ENCODE measurements at places on chromosomes 1 and 21. TPM values are rescaled to one million over a fixed set of nuclear protein-coding genes. Genes with fewer than 3 reads are reported as not detected.

The EFCAB7 gene
- total RNA-seq = 4.0 TPM

The KCNA2 gene
- 0.01 TPM for total RNA-seq

The POTED gene
- total RNA-seq = not detected

The TMEM200B gene
- total RNA-seq = 0.14 TPM

The ZMPSTE24 gene
- 47.1 TPM for total RNA-seq

The CRYAA gene
- not detected for total RNA-seq

The COL16A1 gene
- 5.8 TPM for total RNA-seq

The IGSF3 gene
- 17.9 TPM for total RNA-seq

The TMCO2 gene
- not detected for total RNA-seq

The NDUFS2 gene
- total RNA-seq = 81.5 TPM

The LIN28A gene
- total RNA-seq = not detected

The NGF gene
- total RNA-seq = 3.3 TPM

The SLC35D1 gene
- total RNA-seq = 7.9 TPM

The UTS2 gene
- not detected for total RNA-seq

The AIRE gene
- total RNA-seq = not detected

The AKR7A3 gene
- 0.16 TPM for total RNA-seq

The LYPD8 gene
- total RNA-seq = not detected

The ACOT11 gene
- 1.4 TPM for total RNA-seq

The OR2T33 gene
- total RNA-seq = not detected

The TACSTD2 gene
- total RNA-seq = not detected

The ELF3 gene
- 258 TPM for total RNA-seq

The RAB25 gene
- not detected for total RNA-seq

The PAQR6 gene
- total RNA-seq = 3.3 TPM

The RBP7 gene
- 5.8 TPM for total RNA-seq

The RPAP2 gene
- total RNA-seq = 11.3 TPM

The ZNF593OS gene
- 0.26 TPM for total RNA-seq

The RCAN1 gene
- 10.1 TPM for total RNA-seq

Data from A549 treated with CpdA at 1 μM for 4 hours (cell line).